ENCODE measurements at places on chromosomes 7 and 10. TPM values are rescaled to one million over a fixed set of nuclear protein-coding genes. Genes with fewer than 3 reads are reported as not detected.

Gene RADIL
- 2.5 TPM for total RNA-seq

Gene UTF1
- total RNA-seq = not detected

Gene AKR1C1
- total RNA-seq = 14.2 TPM

Gene CCDC201
- not detected for total RNA-seq

Gene GRID1
- 3.0 TPM for total RNA-seq

All from cardiac septum (tissue), 1 donor.